Activated naive CD8-positive, alpha-beta T cell treated with anti-CD3 and anti-CD28 coated beads, Interleukin-2, amount 50 U/mL, for 24 hours (primary cell): ENCODE measurements at places on chromosomes 1 and 21.

- DNase-seq, result no peak
Observed at GRCh38 chr1:207826557-207827487, 75.0 kb downstream of the CD46 start.

DNA sequence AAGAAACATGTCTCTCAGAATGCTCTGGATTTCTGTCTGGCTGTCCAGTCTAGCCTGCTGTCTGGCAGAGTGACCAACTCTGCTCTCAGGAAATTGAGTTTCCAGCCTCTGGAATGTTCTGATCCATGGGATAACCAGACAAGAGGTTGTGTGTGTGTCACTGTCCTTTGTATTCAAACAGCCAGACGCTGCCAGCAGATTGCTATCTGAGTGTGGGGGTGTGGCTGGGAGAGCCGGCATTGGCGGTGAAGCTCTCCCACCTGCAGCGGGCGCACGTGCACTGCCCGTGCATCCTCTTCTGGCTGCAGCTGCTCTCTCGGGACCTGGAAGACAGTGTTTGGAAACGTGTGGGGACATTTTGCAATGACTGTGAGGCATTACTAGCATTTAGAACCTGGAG is 26.1 kb downstream of the PKP1 start:
- no peak for DNase-seq

- DNase-seq, result no peak
Observed at GRCh38 chr1:212612041-212612961, 3.7 kb downstream of the ATF3 start.

GRCh38 chr1:19514391-19514831 is 29.1 kb upstream of the CAPZB start:
- no peak for DNase-seq

GRCh38 chr1:20903437-20903836 is 116.3 kb upstream of the HP1BP3 start:
- DNase-seq, result no peak

DNA sequence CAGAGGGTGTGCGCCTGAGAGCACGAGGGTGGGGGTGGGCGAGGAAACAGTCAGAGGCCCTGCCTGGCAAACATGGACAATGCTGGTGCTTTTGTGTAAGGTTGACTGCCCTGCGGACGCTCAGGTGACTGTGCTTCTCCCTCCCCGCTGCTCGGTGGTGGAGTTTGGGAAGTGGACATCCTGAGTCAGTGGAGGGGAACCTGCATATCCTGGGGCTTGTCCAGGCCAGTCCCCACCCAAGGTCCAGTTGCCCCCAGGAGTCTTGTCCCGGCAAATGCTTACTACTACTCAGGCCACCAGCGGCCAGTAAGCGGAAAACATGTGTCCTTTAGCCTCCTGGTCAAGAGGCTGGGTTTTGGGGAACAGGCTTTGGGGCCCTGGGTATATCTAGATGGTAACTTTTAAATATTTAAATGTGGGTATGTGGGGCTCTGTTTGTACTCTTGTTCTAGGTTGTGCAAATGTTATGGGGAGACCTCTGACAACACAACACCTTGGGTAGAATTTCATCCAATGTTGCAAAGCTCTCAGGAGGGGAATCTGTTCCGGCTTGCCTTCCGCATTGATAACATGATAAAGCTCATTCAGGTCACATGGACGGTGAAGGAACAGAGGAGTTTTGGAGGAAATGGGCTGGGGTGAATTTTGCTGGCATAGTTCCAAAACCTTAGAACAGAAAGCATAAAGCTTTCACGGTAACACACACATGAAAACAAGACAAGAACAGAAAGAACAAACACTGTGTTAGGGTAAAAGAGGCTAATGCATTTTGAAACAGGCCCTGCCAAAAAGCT is 364.9 kb downstream of the PRDM2 start:
- no peak for DNase-seq

- DNase-seq, result no peak
Observed at GRCh38 chr1:232655028-232655745, 25.3 kb upstream of the SIPA1L2 start.

DNA sequence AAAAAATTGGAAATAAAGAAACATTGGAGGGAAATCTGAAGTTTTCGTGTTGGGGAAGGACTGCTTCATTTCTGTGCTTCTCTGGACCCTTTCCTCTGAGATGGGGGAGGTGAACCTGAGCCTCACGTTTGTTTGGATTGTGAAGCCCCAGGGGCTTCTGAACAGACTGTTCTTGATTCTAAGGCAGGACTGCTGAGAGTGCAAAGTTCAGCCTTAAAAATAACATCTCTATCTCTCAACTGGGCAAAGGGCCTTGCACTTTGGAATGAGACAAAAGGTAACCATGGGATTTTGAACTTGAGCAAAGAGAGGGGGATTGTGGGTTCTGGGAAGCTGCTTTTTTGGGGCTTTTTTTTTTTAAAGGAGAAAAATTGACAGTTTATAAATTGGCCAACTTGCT is 45.0 kb downstream of the GPR88 start:
- DNase-seq, result no peak

GRCh38 chr1:15465674-15466073 is 9.1 kb downstream of the CELA2A start:
- DNase-seq, result no peak

GRCh38 chr1:245996811-245997210 is 510.3 kb downstream of the SMYD3 start:
- no peak for DNase-seq

- no peak for DNase-seq
Observed at GRCh38 chr1:188719735-188720134, 1757.9 kb downstream of the BRINP3 start.

DNA sequence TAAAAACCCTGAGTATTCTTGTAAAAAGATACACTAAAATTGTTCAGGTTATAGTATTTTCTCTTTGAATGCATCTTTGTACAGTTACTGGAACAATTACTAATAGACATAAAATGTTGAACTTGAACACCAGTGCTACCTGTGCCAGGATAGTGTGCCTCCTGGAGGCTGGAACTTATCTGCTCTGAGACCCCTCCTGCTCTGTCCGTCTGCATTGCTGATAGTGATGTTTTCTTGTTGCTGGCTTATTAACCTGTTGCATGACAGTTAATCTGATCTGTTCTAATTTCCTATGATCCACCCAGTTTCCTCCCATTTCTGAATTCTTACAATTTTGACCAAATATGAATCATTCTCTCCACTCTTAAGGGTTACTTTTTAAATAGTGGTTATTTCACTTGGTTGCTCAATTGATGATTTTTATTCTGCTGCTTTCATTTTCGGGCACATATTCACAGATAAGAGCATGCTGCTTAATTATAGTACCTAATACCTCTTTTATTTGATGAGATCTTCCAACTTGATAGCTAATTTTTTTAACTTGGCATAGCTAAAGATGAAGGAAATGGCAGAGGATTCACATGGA is 101.4 kb downstream of the CC2D1B start:
- no peak for DNase-seq

GRCh38 chr21:46060596-46061061 is 37.3 kb upstream of the COL6A2 start:
- DNase-seq, result peak; percentile 66

GRCh38 chr1:84742653-84743052 is 52.4 kb upstream of the SSX2IP start:
- no peak for DNase-seq

- no peak for DNase-seq
Observed at GRCh38 chr1:37596182-37596667, 488 bp upstream of the GNL2 start.

GRCh38 chr1:112460615-112461014 is 48.1 kb upstream of the WNT2B start:
- DNase-seq, result no peak

- DNase-seq, result no peak
Observed at GRCh38 chr21:39175154-39175553, 8.1 kb downstream of the PSMG1 start.

DNA sequence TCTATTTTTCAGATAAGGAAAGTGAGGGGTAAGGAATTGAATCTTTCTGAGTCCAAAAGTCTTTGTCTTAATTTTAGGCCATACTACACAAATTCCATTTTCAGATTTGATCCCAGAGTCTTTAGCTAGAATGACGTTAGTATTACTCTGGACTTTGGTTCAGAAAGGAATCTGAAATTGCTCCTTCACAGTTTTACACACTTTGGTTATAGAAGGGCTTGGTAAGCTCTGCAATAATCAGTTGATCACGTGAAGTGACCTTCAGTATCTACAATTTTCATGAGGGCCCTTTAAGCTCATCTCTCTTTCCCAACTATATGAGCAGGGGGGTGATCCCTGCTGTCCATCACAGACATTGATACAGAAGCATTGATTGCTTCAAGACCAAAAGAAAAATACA is 103.4 kb upstream of the ESRRG start:
- no peak for DNase-seq

GRCh38 chr21:23812485-23812884 is 1794.8 kb downstream of the MRPL39 start:
- DNase-seq, result no peak

DNA sequence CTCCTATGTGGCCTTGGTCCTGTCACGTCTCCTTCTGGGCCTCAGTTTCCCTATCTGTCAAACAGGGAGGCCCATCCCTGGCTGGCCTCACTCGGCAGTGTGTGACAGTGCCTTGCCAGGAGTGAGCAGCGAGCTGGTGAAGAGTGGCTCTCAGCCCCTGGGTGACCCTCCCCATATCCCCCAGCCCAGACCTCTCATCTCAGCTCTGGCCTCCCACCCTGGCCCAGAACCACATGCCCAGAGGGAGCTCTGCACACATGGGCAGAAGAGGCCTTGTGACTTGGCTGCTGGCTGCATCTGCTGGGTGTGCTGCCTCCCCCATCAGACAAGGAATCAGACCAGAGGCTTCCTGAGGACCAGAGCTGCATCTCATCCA is 19.5 kb upstream of the PADI1 start:
- DNase-seq, result no peak

DNA sequence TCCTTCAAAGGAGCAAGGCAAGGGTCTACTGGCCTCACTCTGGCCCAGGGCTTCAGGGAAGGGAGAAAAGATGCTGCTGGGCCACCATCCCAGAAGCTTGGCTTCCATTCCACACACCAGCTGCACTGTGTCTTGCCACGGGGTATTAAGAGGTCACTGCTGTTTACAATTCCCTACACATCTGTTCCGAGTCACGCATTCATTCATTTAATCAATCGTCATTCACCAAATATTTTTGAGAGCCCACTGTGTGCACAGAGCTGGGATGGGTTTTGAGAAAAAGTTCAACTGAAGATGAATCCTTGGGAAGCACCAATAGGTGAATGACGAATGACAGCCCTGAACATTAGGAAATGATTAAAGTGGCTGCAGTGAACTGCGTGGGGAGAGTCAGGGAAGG is 101.7 kb downstream of the NAV1 start:
- no peak for DNase-seq

- no peak for DNase-seq
Observed at GRCh38 chr1:116585886-116586285, 15.1 kb upstream of the CD58 start.

DNA sequence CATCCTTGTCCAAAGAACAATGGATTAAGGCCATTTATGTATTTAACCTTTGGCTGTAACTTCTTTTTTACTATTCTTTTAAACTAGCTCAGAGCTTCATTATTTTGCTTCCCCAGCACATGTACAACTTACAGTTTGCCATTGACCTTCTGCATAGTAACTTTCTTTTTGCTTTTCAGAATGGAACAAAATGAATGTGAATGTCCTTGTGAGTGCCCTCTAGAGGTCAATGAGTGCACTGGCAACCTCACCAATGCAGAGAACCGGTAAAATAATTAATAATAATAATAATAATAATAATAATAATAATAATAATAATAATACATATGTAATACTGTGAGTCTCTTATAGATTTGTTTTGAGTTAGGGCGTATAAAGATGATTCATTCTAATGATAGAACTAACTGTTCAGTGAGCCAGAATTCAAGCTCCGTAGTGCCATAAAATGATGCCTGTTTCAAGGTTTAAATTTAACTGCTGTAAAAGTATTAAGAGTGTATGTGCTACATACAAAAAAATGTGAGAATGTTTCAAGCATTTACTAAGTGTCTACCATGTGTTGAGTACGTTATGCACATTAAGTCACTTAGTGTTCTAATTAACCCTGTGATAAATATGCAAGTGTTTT is 69.0 kb upstream of the RAVER2 start:
- DNase-seq, result no peak

GRCh38 chr1:184036517-184036949 is 995 bp downstream of the COLGALT2 start:
- peak; percentile 14 for DNase-seq

GRCh38 chr1:45522324-45523104 is 830 bp upstream of the PRDX1 start:
- no peak for DNase-seq

DNA sequence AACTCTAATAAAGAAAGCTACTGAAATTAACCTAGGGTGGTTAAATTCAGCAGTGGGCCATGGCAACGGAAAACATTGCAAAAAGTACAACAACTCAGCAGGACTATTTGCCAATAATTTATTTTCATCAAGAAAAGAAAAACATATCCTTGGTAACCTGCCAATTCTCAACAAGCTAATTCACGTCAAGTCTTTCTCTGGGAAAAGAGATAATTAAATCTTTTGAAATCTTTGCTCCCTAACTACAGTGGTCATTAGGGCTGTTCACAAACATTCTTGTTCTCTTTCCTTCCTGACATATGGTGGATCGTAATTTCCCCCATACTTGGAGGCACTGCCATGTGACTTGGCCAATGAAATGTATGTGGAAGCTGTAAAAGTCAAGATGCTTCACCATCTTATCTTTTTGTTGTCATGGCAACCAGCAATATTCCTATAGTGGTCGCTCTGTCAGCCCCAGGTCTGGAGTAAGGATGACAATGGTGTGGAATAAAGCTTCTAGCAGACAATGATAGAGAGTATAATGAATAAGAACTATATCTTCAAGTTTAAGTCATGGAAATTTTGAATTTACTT is 29.6 kb upstream of the ZNF326 start:
- DNase-seq, result no peak

DNA sequence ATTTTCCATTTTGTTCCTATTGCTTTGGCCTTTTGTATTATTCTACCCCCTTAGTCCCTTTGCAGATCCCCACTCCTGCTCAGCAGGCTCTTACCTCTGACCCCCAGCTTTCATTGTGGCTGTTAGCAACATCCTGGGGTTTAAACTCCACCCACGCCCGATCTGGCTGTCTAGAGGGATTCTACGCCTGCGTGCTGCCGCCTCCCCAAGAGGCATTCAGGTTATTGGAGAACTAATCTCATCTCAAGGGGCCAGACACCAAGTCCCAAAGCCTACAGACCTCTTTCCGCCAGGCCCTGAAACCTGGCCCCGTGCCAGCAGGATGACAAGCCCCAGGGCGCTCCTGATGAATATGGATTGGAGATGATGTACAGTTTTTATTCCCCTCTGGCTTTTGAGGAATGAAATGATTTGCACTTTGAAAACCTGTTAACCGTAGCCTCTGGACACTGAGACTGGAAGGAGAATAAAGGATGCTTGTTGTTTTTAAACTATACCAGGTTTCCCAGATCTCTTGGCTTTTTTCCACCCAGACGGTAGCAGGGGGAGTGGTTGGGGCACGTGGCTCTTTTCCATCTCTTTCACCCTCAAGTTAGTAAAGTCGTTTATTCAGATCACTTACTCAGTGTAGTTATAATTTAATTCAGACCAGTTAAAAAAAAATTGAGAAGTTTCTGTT is 14.5 kb upstream of the IKBKE start:
- no peak for DNase-seq
